ENCODE measurements at places on chromosomes 12 and 14.

DNA sequence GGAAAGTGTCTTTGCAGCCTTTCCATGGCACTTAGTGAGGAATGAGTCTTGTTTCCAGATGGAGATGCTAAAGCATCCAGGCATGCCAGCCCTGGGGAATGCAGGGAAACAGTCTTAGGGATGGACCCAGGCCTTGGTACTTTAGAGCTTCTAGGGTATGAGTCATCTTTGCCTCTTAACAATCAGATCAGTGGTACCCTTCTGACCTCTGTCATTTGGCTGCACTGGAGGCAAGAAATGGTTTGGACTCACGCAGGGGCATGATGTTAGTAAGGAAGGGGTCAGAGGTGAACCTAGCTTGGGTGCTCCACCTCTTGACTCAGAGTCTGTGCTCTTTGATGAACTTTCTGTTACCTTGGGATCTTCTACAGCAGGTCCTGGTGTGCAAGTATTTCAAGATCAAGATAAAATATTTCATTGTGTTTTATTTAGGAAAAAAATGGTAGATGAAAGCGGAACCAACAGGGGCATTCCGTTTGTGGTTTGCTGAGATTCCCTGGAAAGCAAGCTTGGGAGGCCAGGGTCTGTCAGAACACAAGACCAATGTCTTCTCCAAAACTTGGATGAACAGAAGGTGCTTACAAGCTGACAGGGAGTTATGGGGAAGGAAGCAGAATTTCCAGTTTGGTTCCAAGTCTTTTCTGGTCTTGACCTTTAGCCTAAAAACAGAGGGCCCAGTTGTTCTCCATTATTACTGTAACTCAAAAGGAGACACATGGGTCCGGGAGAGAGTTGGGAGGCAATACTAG lies 216.2 kb downstream of the ZFP36L1 start:
- peak; percentile 83 for DNase-seq

- DNase-seq = no peak
Observed at GRCh38 chr14:93535537-93535936, 104.8 kb downstream of the UNC79 start.

GRCh38 chr14:50733494-50733893 lies 65.4 kb upstream of the SAV1 start:
- DNase-seq = no peak

DNA sequence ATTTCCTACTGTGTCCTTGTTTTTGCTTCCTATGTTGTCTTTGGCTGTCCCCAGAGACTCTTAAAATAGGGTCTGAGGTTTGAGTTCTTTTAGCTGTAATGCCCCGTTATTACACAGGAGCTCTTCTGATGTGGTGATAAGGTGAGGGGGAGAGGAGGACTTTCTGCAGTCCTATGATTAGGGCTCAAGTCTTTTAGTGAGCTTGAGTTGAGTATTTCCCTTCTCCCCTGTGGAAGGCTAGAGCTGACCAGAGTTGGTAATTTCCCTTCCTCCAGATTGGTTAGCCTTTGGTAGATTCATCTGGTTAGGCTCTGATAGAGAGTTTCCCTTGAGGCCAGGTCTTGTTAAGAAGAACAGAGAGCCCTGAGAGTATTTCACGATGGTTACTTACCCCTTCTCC lies 4.3 kb upstream of the HIF1A start:
- DNase-seq = no peak

GRCh38 chr14:95025218-95025617 lies 132.1 kb downstream of the DICER1 start:
- DNase-seq = no peak

GRCh38 chr14:34222867-34223266 lies 239.2 kb downstream of the SPTSSA start:
- no peak for DNase-seq

DNA sequence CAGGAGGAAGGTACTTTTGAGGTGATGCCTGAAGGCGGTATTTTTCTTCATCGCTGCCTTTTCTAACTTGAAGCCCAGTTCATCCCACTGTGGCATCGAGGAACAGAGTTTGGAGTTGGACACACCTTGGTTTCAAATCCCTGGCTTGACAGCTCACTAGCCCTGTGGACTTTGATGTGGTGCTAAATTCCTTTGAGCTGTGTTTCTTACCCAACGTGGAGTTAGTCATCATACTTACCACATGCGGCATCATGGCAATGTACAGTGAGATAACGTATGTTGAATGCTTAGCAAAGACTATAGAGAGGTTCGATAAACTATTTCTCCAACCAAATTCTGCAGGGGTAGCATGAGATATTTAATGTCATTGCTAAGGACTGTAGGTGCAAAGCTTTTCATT lies 3.4 kb downstream of the PLEKHG3 start:
- no peak for DNase-seq

DNA sequence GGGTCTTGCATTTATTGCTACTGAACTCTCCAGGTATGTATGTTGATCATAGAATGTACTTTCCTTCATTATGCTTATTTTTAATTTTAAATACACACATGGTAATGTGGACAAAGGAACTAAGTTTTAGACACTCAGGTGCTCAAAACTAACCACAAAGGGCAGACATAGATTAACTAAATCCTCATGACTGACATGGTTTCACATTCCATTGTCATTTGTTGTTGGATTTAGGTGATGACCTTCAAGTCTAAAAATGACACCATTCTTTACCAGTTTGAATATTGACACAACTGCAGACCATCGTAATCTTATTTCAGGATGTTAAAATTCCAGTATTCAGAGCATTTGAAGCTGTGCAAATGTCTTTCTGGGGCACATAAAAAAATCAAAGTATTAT lies 128.4 kb downstream of the BBS10 start:
- DNase-seq = no peak

GRCh38 chr12:128844031-128844635 lies 9.1 kb upstream of the GLT1D1 start:
- no peak for DNase-seq

- no peak for DNase-seq
Observed at GRCh38 chr14:77914073-77914721, 114.3 kb downstream of the ADCK1 start.

- DNase-seq = no peak
Observed at GRCh38 chr14:24881116-24881893, 168.6 kb downstream of the STXBP6 start.

DNA sequence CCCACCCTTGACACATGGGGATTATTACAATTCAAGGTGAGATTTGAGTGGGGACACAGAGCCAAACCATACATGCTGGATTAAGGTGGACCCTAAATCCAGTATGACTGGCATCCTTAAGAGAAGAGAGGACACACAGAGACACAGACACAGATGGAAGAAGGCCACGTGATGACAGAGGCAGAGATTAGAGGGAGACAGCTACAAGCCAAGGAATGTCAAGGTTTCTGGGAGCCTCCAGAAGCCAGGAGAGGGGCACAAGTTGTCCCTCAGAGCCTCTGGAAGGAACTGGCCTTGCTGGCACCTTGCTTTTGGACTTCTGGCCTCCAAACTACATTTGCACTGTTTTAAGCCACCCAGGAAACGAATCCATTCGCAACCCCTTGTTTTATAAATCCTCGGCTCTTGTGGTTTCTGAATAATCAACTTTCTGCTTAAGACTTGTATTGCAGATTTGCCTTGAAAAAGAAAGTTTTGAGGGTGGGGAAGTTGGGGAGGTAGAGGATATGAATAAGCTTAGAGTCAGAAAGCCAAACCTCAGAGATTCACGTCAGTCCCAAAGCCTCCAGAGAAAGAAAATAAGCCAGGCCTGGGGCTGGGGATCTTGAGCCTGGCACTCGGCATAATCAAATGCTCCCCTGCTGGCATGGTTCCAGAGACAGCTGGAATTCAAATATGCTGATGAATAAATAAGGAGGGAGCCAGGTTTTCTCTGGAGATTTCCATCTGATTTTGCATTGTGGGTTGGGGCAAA lies 224.2 kb upstream of the PWP1 start:
- DNase-seq = no peak
